Activated CD4-positive, CD25-positive, alpha-beta regulatory T cell treated with anti-CD3 and anti-CD28 coated beads, Interleukin-2, amount 50 U/mL, for 16 hours (primary cell): ENCODE measurements at places on chromosomes 11 and 22.

DNA sequence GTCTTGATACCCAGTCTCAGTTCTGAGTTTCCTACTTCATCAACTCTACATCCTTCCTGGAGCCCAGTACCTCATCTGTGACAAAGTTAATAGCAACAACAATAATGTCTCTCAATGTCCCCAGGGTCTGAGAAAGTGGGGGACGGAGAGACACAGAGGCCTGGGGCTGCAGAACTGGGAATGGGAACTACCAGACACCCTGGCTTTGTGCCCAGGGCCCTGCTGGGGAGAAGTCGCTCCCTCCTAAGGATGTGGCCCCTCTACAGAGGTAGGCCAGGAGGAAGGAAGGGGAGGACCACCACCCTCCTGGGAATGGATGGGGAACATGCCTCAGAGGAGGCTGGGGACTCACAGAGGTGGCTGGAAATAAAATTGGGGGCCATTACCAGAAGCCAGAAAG, 5.5 kb downstream of the PRG3 start:
- DNase-seq = no peak

DNA sequence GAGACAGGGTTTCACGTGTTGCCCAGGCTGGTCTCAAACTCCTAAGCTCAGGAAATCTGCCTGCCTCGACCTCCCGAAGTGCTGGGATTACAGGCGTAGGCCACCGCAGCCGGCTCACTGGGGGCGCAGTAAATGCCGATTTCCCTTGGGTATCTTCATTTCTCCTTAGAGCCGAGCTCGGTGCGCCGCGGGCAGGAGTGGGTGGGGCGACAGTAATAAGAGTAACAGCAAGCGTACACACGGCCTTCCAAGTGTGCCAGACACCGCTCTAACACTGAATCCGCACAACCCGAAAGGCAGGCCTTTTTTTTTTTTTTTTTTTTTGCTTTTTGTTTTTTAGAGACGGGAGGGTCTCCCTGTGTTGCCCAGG, 500 bp upstream of the ADSL start:
- no peak for DNase-seq

GRCh38 chr11:133977067-133977677, 20.4 kb upstream of the IGSF9B start:
- no peak for DNase-seq

GRCh38 chr22:37926771-37927636, 20.9 kb downstream of the MICALL1 start:
- no peak for DNase-seq

DNA sequence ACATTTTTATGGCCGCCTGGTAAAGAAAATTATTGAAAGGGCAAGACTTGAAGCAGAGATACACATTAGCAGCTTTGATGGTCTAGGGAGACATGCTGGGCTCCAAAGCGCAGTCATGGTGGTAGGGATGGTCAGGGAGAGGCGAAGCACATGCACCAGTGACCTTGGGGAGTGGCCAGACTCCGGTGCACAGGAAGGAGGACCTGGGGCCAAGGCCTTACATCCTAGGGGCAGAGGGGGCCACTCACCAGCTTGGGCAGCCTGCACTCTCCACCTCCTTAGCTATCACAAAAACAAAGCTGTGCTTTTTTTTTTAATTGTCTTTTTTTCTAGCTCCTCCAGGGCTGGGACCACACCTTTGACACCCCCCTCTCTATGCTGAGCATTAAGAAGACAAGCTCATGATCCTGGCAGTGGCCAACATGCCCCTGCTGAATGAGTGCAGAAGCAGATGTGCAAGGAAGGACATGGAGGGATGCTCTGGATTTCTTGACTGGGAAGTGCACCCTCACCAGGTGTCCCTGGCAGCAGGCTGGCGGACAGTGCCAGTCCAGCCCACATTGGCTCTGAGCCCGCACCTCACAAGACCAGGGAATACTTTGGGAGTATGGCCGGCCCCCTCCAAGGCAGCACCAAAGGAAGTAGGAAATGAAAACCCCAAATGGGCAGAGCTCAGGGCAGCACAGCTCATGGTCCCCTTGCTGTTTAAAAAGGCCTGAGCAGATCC, 619.9 kb downstream of the TBC1D22A start:
- no peak for DNase-seq

GRCh38 chr11:27294654-27295053, 68.4 kb downstream of the CCDC34 start:
- DNase-seq = no peak
